ENCODE measurements at places on chromosomes 5 and 9.
A peak's percentile ranks its signal among the peaks of the same experiment; 100 is the strongest.

DNA sequence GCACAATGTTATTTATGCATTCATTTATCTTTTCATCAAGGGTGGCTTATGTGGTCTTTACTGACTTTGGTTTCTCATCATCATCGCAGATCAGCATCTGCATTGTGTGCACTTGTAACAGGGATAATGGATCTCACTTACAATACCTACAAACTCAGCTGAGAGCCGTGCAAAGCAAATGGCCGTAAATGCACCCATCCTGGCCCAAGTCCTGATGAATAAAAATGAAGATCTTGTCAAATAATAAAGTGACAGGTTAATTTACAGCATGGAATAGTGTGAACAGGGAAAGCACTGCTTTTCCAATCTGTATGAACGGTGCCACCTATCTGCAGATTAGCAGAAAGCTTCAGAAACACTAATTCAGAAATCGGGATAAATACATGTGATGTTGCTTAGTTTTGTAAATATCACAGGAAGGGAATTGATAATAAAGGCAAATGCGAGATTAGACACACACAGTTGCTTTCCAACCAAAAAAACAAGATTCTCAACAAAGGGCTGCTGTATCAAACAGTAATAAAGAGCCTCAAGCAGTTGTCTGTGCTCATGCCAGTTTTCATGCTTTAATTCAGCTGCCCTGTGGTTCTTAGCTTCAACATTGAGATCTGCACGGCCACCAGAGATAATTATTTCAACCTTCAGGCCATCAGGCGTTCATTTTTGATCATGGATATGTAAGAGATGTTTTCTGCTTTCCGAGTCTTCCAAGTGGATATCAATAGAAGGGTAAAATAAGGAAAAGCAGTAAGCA, 153.4 kb upstream of the POU5F2 start:
- no peak for DNase-seq

- no peak for DNase-seq
Observed at GRCh38 chr5:75338408-75338807, 1.4 kb downstream of the HMGCR start.

DNA sequence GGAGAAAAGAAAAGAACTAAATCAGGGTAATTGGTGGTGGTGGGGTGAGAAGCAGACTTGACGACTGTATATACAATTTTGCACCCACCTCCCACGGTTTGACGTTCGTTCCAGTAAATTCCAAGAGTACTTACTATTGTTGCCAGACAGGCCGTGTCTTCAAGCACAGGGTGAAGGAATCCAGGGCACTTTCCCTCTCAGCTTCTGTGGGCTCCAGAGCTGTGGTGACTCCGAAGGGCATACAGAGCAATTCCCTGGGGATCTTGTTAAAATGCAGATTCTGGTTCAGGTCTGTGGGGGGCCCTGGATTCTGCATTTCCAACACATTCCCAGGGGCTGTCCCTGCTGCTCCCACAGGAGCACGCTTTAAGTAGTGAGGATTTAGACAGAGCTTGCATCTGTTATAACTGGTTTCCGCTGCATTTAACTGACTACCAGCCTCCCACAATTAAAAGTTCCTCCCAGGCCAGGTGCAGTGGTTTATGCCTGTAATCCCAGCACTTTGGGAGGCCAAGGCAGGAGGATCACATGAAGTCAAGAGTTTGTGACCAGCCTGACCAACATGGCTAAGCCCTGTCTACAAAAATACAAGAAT, 49.3 kb upstream of the FANCC start:
- no peak for DNase-seq

- DNase-seq = no peak
Observed at GRCh38 chr5:34652914-34653313, 3.2 kb upstream of the RAI14 start.

GRCh38 chr9:111037356-111037707, 938 bp downstream of the LPAR1 start:
- DNase-seq = peak; percentile 41

- no peak for DNase-seq
Observed at GRCh38 chr5:180438785-180439780, 55.1 kb upstream of the CNOT6 start.

- no peak for DNase-seq
Observed at GRCh38 chr5:68818057-68818695, 275.6 kb upstream of the SLC30A5 start.

- no peak for DNase-seq
Observed at GRCh38 chr5:102772273-102772672, 17.2 kb downstream of the PAM start.

GRCh38 chr9:129945314-129945713, 97.7 kb downstream of the FNBP1 start:
- DNase-seq = no peak

DNA sequence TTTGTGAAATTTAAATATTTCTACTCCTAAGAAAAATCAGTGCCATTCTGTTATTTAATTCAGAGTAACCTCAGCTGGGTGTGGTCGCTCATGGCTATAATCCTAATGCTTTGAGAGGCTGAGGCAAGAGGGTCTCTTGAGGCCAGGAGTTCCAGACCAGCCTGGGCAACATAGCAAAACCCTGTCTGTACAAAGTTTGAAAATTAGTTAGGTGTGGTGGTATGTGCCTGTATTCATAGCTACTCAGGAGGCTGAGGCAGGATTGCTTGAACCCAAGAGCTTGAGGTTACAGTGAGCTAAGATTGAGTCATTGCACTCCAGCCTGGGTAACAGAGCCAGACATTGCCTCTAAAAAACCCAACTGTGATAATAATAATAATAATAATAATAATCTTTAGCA, 44.8 kb upstream of the CNTLN start:
- DNase-seq = no peak

GRCh38 chr9:95736370-95736769, 139.1 kb upstream of the ERCC6L2 start:
- DNase-seq = peak; percentile 24

DNA sequence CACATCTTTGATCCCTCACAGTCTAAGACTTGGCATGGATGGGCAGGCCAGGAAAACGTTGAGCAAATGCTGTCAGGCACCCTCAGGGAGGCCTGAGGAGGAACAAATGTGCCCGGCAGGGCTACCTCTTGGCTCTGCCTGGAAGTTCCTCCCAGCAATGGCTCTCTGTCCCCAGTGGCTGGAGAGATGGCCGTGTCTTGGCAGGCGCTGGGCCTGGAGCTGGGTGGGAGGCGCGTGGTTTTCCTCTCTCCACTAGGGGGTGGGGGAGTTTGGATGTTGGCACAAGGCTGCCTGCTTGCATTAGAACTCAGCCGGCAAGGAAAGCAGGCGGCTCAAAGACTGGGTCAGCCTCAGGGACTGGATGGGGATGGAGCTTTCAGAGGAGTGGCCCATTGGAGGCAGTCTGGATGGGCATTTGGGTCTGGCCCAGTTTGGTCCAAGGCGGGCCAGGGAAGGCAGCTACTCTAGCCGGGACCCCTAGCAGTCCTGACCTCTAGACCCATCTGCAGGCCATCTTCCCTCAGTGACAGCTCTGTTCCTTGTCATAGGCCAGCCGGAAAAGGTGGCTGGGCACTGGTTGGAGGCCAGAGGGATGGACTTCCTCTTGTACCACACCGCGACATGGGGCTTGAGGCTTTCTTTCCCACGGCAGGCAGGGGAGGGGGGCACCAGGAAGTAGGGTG, 68.2 kb upstream of the STC2 start:
- DNase-seq = no peak

DNA sequence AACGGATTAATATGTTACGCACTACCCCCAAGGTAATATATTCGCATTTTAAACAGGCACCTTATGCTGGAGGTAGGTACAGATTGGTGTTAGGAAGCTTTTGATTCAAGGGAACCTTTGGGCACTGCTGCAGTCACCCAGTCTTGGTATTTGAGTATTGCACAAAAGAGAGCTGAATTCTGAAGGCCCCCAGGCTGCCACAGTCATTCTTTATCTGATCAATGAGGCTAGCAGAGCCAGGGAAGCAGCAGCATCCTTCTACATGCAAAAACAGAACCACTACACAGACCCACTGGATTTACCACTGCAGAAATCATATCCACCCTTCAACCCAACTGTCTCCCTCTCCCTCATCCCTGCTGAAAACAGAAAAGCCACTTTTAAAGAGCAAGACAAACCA, 121.2 kb upstream of the GRIN3A start:
- DNase-seq = no peak

DNA sequence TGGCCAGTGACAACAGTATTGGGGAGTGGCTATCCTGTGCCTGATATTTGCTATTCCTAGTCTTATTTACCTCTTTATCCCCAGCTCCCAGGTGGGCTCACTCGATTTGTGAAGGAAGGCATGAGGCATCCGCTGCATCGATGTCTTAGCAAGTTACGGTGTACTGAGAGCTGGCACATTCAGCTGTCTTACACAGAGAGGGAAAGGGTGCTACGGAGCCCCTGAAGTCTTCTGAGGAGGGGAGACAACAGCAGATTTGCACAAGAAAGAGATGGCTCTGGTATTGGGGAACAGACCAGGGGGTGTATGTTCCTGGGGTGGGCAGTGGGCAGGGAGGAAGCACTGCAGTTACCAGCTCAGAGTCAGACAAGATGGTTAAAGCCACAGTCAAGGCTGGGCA, 172.6 kb downstream of the FGF18 start:
- no peak for DNase-seq

DNA sequence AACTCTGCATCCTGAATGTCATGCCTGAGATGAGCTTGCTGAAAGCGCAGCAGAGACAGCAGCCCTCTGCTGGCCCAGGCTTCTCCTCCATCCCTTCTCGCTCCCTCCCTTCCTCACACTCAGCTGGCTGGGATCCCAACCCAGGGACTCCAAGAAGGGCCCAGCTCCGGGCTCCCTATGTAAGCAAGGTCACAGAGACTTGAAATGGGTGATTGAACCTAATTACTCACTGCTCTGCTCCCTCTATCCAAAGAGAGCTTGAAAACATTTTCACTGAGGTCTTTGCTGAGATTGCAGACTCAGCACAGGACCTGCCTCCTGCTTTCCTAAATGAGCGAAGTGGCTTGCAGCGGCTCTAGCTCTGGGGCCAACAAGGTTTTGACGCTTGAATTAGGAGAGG, 42.8 kb downstream of the RAPGEF1 start:
- DNase-seq = no peak

GRCh38 chr9:76588316-76588715, 129.3 kb downstream of the GCNT1 start:
- DNase-seq = no peak

DNA sequence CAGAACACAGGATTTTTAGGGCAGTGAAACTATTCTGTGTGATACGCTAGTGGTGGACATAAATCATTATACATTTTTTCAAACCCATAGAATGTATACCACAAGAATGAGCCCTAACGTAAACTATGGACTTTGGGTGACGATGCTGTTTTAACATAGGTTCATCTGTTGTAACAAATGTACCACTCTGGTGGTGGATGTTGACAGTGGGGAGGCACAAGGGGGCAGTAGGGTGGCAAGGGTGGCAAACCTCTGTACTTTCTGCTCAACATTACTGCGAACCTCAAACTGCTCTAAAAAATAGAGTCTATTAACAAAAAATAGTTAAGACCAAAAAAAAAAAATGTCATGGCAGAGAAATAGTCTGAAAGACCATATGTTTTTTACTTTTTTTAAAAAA, 9.1 kb upstream of the MVB12B start:
- DNase-seq = no peak

DNA sequence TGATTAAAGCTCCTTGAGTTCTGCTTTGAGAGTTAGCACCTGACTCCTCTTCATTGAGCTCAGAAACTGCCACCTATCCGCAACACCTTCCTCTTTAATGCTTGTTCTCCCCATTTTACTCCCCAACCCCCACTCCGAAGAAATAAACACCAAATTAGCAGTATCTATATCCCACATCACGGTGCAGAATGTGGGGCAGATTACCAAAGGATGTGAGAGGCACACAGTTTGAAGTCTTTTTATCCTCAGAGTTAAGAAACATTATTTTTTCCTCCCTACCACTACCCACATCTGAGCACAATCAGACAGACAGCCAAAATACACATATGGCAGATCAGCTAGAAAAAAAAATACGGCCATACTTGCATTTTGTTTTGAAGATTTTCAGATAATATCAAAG, 26.1 kb upstream of the IL7R start:
- DNase-seq = no peak

DNA sequence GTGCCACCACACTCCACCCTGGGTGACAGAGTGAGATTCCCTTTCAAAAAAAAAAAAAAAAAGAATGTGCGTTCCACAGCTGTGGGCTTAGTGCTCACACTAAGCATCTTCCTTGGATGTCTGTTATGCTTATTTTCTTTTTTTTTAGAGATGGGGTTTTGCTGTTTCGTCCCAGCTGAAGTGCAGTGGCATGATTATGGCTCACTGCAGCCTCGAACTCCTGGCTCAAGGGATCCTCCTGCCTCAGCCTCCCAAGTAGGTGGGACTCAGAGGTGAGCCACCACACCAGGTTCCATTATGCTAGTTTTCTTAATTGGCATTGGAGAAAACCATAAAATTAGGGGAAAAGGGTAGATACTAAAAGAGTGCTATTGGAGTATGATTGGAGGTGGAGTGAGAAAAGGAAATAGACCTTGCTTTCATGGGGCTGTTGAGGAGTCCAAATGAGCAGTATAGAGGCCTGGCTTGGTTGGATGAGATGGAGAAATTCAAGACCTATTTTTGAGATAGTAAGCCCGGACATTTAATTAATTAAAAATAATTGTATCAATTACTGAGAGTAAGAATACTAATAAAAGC, 978 bp upstream of the BRD3OS start:
- DNase-seq = no peak

- DNase-seq = peak; percentile 20
Observed at GRCh38 chr5:156411185-156411613, 84.2 kb downstream of the SGCD start.

DNA sequence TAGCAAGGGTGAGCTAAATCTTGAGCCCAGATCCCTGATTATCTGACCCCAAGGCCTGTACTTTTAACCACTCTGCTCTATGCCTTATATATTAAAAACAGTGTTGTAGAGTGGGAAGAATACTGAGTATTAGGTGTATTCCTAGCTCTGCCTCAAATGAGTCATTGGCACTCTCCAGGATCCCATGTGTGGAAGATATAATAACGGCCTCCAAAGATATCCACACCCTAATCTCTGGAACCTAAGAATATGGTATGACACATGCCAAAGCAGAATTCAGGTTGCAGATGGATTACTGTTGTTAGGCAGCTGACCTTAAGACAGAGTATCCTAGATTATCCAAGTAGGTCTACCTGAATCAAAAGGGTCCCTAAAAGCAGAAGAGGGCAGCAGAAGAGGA, 110.8 kb downstream of the ADRB2 start:
- peak; percentile 67 for DNase-seq

DNA sequence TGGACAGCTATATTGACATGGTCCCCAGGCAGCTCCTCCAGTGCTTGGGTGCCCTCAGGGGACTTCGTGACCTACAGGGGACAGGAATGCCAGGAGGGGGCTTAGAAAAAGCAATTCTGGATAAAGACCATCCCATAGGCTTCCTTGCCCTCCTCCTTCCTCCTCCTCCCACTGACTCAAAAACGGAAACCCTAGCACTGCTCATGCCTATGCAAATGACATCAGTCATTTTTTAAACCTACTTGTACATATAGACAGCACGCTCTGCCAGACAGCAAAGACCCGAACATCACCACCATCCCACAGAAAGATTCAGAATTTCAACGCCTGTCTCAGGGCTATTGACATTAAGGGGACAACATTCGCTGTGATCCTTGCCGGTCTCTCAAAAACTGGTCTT, 11.0 kb downstream of the IGFBPL1 start:
- no peak for DNase-seq

GRCh38 chr5:137402436-137403187, 96.5 kb downstream of the SPOCK1 start:
- no peak for DNase-seq

Data from RWPE1 (cell line).